Activated CD4-positive, alpha-beta T cell treated with anti-CD3 and anti-CD28 coated beads, Interleukin-2, amount 50 U/mL, for 4 hours (primary cell): ENCODE measurements at places on chromosomes 11 and 22.
A peak's percentile ranks its signal among the peaks of the same experiment; 100 is the strongest.

GRCh38 chr11:20111871-20112270, 48.4 kb downstream of the DBX1 start:
- no peak for DNase-seq

GRCh38 chr11:61685617-61685967, 5.4 kb downstream of the DAGLA start:
- no peak for DNase-seq

DNA sequence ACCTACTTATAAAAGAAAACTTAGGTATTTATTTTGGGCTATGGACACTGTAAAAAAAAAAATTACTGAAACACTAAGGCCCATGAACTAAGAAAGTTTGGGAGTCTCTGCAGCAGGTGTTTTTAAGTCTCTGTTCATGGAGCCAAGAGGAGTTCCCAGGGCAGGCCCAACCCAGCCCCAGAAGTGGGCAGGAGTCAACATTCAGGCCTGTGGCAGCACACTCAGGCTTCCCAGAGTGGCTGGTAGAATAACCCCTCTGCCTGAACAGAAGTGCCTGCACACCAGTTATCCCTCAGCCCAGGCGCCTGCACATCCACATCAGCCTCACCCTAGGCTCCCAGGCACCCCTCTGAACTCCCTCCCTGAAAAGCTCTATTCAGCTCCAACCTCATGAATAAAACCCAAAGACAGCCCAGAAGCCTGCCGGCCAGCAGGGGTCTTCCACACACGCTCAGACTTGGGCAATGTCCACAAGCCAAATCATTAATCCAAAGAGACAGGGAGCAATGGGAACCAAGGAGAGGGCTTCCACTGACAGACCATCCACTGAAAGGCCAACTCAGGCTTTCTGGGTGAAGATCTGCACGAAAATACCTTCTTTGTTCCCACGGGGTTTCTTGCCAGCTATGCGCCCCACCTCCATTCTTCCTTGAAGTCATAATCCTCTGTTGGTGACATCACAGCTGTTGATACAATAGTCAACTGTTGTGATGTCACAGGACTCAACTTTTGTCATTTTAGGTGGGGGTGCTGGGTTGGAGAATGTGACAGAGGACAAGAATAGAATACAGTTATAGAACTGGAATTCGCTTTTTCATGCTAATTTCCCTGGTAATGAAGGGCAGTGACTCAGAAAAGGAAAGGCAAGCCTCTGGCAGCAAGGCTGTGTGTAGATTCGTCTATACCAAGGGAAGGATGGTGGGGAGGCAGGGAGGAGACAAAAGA, 83.7 kb downstream of the RPL27A start:
- no peak for DNase-seq

DNA sequence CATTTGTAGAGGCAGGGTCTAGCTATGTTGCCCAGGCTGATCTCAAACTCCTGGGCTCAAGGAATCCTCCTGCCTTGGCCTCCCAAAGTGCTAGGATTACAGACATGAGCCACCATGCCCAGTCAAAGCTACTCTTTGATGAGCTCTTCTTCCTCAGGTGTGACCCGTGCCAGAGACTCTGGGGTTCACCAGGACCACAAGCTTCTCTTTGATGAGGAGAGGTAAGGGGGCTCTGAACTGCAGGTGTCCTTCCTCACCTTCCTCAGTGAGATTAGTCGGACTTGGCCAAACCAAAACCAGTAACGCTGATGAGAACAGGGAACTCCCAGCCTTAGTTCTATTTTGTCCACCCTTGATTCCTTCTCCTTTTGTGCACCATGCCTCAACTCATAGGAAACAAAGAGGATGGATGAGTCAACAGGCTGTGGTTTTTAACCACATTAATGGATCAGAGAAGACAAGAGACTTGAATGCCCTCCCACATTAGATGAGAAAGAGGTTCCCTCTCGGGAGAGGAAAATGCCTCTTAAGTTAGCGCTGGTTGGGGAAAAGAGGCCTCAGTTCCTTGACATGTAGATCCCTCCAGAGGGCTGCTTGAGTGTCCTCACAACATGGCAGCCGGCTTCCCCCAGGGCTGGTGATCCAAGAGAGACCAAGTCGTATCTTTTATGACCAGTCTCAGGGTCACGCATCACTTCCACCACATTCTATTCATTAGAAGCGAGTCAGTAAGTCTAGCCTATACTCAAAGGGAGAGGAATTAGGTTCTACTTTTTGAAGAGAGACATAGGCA, 25.7 kb upstream of the CTR9 start:
- DNase-seq: no peak

DNA sequence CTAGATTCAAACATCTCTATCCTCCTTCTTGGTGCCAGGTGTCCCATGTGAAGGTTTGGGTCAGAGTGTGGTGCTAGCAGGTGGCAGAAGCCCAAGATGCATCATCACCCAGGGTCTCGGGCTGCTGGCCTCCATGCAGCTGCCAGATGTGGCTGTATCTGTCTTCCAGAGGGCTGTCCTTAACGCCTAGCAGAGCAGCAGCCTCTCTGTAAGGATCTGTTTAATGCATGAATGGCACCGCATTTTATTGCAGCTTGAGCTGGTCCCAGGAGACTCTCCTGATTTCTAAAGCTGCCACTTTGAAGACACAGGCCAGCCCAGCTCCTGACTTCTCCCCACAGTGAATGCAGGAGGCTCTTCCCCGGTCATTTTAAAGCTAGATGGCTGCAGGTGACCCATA, 26.3 kb downstream of the SLC1A2 start:
- DNase-seq: no peak

DNA sequence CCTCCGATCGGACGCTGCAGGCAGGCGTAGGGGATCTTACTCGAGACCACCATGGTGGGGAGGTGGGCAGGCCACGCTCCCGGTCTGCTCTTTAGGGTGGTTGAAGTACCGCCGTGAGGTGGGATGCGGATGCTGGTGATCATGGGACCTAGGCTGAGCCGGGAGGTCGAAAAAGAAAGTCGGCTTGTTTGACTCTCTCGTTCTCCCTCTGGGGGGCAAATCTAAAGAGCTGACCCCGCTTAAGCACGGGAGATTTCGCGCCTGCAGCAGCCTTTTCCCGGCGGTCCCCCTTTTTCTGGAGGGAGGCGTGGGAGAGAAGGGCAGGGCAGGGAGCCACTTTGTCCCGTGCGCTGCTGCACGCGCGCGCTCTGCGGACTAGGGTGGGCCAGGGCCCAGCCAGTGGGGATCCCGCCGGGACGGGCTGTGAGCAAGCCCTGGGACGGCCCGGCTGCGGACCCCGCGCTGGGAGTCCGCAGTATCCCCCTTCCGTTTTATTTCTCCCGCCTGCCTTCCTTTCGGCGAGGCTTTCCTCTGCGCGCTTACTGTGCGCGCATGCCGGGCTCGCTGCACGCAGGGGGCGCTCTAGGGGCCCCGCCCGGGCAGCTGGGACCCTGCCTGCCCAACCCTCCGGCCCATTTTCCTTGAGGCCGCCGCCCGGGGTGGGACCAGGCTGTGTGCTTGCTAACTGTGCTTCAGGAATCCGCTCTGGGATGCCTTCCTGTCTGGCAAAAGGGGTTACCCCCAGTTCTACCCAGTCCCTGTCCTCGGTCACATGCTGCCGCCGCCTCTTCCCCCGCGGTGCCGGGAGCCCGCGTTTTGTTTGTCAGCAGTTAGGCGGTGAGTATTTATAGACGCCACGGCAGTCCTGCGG, 81.0 kb downstream of the PRR5L start:
- peak; percentile 35 for DNase-seq

DNA sequence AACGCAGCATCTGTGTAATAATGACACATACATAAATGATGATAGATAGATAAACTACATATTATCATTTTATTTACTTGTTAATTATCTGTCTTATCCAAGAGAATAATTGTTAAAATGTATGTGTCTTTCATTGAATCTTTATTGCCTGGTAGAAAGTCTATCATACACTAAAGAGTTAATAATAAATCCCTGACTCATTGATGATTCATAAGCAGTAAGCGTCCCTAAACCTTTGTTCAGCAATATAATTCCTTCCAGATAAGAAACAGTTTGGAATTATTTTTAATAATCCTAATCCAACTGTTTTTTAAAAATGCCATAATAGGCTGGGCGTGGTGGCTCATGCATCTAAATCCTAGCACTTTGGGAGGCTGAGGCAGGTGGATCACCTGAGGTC, 655.6 kb upstream of the CNTN5 start:
- no peak for DNase-seq

GRCh38 chr11:71962428-71963038, 33.7 kb downstream of the RNF121 start:
- no peak for DNase-seq

GRCh38 chr11:120516461-120517389, 5.2 kb downstream of the GRIK4 start:
- DNase-seq: no peak

DNA sequence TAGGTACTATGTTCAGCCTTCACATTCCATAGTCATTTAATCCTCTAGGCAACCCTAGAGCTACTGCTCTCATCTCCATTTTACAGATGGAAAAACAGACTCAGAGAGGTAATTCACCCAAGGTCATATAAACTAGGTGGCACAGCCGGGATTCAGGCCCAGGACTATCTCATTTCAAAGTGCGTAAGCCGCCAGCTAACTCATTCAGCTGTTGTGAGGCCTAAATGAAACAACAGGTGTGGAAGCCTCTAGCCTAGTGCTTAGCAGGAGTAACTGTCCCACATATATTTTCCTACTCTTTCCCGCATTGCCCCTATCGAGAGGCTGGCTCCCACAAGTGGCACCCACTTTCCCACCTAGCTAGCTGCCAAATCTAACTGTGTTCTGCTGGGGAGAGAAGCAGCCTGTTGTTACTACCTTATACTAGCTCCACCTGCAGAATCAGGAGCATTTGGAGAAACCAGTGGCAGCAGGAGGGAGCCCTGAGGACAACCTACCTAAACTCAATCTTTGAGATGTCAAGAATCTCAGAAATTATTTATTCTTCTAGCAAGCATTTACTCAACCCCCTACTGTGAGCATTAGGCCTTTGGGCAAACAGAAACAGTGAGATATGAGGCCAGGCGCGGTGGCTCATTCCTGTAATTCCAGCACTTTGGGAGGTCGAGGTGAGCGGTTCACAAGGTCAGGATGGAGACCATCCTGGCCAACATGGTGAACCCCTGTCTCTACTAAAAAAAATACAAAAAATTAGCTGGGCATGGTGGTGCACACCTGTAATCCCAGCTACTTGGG, 20.9 kb downstream of the PRG3 start:
- no peak for DNase-seq

DNA sequence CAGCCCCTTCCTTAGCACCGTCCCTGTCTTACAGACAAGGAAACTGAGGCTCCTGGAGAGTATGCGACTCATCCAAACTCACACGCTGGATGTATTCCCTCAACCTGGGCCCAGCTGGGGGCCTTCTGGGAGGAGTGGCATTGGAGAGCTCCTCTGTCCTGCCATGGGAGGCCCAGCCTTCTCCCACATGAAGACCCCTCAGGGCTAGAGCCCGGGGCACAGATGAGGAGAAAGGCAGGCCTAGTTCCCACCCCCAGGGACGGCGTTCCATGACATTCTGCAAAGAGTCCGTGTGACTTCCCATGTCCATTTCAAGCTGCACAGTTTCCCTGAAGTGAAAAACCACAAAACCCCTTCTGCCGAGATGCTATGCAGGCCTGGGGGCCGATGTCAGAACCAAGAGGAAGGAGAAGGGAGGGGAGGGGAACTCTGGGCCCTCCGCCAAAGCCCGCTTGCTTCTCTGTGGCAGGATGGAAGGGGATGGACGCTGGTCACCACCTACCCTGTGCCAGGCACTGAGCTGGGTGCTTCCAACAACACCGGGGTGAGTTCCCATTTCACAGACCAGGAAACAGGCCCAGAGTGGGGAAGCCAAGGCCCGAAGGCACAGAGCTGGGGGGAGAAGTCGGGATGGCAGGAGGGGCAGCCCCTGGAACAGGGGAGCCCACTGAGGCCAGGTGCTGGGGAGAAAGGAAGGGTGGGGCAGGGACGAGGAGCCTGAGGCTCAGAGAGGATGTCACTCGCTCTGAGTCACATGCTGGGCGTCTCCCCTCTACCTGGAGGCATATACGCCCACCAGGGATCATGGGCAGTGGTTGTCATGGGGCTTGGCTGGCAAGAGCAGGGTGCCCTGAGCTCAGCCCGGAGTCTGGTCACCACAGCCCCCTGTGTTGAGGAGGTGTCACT, 15.7 kb downstream of the RAC2 start:
- peak; percentile 64 for DNase-seq

GRCh38 chr22:50701428-50702154, 29.0 kb downstream of the SHANK3 start:
- DNase-seq: no peak

GRCh38 chr11:102510439-102511135, 20.0 kb downstream of the MMP7 start:
- no peak for DNase-seq

DNA sequence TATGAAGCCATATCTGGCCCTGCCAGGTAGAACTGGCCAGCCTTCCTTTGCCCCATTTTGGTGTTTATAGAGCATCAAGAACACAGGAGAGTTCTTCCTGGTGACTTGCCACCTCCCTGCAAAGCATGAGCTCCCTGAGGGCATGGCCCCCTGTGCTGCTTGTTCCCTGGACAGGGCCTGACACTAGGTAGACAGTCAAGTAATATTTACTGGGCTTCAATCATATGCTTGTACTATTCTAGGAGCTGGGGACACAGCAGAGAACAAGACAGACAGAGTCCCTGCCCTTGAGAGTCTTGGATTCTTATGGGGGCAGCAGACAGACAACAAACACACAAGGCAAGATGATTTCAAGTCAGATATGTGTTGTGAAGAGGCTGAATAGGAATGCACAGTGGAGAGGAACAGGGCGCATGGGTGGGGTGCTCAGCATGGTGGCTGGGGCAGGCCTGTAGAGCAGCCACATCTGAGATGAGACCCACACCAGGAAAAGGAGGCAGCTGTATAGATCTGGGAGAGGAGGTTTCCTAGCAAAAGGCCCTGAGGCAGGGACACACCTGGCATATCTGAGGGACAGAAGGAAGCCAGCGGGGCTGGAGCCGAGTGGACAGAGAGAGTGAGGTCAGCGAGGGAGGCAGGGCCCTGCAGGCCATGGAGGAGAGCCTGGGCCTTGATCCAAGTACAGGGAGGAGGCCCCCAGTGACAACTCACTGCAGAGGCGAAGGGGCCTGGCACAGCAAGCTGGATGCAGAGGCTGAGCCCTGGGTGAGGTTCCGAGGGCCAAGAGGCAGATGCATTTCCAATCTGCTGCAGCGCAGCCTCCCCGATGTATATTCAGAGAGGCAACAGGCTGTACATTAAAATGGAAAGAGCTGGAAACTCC, 10.2 kb upstream of the CBX6 start:
- no peak for DNase-seq

DNA sequence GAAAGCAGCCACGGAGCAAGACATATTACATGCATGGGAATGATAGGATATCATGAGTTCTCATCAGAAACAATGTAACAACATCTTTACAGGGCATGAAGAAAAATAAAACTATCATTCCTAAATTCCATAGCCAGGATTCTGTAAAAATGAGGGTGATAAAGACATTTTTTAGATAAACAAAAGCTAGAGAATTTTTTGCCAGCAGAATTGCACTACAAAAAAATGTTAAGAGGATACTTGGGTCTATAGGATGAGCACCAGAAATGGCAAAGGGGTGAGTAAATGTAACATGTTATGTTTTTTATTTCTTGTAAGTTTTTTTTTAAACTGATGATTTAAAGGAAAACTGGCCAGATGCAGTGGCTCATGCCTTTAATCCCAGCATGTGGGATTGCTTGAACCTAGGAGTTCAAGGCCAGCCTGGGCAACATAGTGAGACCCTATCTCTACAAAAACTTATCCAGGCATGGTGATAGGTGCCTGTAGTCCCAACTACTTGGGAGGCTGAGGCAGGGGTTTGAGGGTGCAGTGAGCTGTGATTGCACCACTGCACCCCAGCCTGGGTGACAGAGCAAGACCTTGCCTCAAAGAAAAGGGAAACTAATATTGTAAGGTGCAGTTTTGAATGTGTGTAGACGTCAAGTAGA, 33.2 kb downstream of the TBX1 start:
- DNase-seq: no peak
